HT1080 (cell line): ENCODE measurements at places on chromosomes 5 and 9.

GRCh38 chr5:14174230-14174636 is 31.1 kb downstream of the TRIO start:
- peak; percentile 85 for DNase-seq

DNA sequence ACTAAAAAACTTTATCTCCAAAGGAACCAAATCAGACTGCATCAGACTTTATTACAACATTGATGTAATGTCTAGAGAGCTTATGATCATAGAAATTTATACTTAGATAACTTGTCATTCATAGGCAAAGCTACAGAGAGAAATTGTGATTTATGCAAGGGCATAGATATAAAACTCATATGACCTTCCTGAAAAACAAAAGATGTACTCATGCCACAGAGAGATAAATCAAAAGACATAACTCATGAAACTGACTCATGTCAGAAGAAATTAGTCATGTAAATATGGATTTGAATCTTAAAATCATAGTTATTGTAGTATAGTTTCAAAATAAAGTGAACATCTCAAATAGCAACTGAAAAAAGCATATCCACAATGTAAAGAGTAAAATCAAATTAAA is 186.2 kb downstream of the GABBR2 start:
- DNase-seq: no peak

DNA sequence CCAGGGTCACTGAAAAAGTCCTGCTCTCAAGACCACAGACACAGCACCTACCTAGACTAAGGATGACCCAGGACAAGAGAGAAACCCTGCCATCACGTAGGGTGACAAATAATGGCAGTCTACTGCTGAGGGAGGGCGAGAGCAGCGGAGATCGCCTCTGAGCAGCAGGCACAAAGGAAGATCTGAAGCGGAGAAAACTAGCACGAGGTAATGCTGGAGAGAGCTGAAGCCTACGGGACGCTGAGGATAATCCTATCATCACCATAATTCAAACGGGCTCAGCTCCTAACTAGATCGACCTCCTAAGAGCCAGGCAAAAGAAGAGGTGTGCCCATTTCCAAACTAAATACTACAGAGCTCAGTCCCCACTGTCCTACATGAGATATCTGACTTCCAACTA is 41.3 kb downstream of the FBXO10 start:
- no peak for DNase-seq

GRCh38 chr9:11755951-11756350 is 937.2 kb upstream of the TYRP1 start:
- no peak for DNase-seq

DNA sequence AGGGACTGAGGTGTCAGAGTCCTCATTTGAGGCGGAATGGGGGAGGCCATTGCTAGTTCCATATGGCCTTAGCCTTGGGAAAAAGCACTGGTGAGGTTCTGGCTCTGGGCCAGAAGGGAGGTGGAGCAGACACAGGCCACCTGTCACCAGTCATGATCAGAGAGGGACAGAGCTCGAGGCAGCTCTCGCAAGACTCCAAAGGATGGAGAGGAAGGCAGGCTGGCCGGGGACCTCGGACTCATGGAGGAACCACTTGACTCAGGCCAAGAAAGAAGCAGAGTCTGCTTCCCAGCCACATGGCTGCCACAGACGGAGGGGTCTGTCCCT is 29.2 kb upstream of the NSMF start:
- no peak for DNase-seq

DNA sequence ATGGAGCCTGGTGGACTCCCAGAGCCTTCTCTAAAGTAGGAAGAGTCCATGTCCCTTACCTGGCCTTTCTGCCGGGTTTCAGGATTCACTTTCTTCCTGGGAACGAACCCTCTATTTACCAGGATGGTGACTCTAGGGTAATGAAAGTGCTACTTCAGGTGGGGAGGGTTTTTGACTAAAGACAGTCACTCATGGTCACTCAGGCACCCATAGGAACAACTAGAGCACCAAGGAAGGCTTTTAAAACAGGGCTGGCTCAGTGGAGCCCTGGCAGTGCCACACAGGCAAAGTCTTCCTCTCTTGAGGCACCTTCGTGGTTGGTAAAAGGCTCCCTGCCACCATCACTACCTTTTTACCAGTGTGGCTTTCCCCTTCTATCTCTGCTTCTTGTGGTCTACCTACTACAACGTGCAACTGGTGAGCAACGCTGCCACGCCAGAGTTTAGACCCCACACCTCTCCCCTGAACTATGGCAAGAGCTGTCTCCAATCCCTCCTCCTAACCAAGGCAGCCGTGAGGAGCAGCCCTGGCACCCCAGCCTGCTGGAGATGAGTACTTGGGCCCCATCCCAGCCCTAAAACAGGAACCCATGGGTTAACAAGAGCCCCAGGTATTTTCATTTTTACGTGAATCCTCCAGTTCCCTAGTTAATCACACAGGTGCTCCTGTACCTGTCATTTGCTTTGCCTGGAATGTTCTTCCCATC is 3.5 kb downstream of the SURF1 start:
- DNase-seq: no peak

DNA sequence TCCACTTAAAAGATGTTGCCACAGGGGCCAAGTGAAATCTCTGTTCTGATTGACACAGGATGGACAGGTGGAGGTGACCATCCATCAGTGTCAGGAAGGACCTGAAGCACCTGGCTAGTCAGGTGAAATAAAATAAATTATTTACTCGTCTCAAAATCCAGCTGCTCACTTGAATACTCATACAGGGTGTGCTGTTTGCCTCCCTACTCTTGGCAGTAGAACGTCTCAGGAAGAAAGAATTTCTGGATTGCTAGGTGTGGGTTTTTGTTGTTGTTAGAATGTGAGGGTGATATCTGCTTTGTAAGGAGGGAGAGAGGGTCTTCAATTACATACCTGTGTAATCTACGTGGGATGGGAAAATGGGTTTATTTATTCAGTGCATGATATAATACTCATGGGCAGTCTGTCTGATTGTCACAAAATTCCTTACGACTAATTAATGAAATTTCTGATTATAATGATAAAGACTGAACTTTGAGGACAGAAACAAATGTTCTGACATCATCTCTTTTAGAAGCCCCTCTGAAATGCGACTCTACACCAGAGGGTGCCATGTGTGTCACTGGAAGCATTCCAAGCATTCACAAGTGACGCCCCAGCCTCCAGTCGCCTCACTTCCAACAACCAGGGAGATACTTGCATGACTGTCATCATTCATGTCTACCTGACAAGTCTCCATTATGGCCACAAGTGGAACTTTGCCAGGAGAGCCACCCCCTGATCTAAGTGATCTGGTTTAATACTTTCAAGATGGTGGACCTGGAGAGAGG is 218.4 kb downstream of the GAPVD1 start:
- DNase-seq: no peak
